ENCODE measurements at places on chromosomes 5 and 9. TPM values are rescaled to one million over a fixed set of nuclear protein-coding genes. Genes with fewer than 3 reads are reported as not detected.

Gene ADGRV1
- 1.2 TPM for total RNA-seq

Gene NMUR2
- total RNA-seq, result not detected

GRCh38 chr5:8068078-8068477, 199.1 kb downstream of the MTRR start:
- H3K4me1 ChIP-seq, result no peaks in the 10 kb centered on the region
- H3K27me3 ChIP-seq, result no peaks in the 10 kb centered on the region
- no peak overlapping the region for H3K27ac ChIP-seq
- no peak overlapping the region for H3K4me3 ChIP-seq

Gene MRPS30
- total RNA-seq, result 50.8 TPM

DNA sequence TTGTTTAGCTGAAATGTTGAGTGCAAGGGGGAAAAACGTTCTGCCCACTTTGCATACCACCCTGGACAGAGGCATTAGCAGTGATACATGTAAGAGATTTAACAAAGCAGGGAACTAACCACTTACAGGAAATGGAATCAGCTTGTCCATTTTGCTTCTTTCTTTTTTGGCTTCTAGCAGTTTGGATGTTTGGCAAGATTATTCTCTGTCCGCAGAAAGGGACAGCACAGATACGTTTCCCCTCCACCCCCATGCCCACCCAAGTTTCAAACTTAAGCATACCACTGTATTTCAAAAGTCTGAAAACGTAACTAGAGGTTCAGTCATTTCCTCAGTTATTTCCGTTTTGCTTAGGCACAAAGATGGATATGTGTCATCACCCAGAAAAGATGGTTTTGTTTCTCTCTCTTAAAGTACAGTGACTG, 118.4 kb downstream of the GDNF start:
- H3K27me3 ChIP-seq, result no peaks in the 10 kb centered on the region
- no peaks in the 10 kb centered on the region for H3K4me1 ChIP-seq
- no peaks in the 10 kb centered on the region for H3K36me3 ChIP-seq
- DNase-seq, result no peak
- no peak overlapping the region for H3K4me3 ChIP-seq

Gene RNF208
- 1.5 TPM for total RNA-seq

Gene OR1J2
- total RNA-seq, result not detected

DNA sequence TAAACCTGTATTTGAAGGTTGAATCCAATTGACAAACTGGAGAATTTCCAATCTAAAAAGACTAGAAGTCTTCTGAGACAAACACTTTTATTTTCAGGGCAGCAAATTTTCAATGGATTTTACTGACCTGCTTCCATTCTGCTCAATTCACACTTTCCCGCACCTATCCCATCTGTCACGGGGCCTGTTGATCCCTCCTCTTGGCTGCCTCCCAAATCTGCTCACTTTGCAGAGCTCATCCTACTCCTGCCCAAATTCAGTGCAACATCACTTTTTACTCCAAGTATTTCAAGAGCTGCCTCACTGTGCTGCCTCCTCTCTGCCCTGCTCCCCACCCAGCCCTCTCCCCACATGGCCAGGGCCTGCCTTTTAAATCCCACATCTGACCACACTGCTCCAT, 35.1 kb downstream of the GOLM1 start:
- no peaks in the 10 kb centered on the region for H3K27me3 ChIP-seq
- H3K27ac ChIP-seq, result no peak overlapping the region
- H3K4me3 ChIP-seq, result no peak overlapping the region
- no peaks in the 10 kb centered on the region for H3K4me1 ChIP-seq
- DNase-seq, result no peak

GRCh38 chr9:19618816-19619215, 170.0 kb downstream of the SLC24A2 start:
- H3K4me1 ChIP-seq, result no peaks in the 10 kb centered on the region
- no peaks in the 10 kb centered on the region for H3K36me3 ChIP-seq
- no peak for DNase-seq
- H3K27ac ChIP-seq, result no peak overlapping the region
- peaks cover 5% of the 10 kb centered on the region for H3K27me3 ChIP-seq

- H3K27me3 ChIP-seq, result peaks cover 2% of the 10 kb centered on the region
- no peaks in the 10 kb centered on the region for H3K4me1 ChIP-seq
- DNase-seq, result no peak
- no peak within 1 kb of the TSS for H3K27ac ChIP-seq
Measured at GRCh38 chr9:133275105-133276000, at the start of gene ABO. Gene ABO (minus strand): TSS chr9:133275201.

GRCh38 chr5:19986031-19986619, 1.9 kb downstream of the CDH18 start:
- H3K4me1 ChIP-seq, result no peaks in the 10 kb centered on the region
- H3K27me3 ChIP-seq, result no peaks in the 10 kb centered on the region
- H3K36me3 ChIP-seq, result no peaks in the 10 kb centered on the region

Gene CDX1
- total RNA-seq, result not detected

DNA sequence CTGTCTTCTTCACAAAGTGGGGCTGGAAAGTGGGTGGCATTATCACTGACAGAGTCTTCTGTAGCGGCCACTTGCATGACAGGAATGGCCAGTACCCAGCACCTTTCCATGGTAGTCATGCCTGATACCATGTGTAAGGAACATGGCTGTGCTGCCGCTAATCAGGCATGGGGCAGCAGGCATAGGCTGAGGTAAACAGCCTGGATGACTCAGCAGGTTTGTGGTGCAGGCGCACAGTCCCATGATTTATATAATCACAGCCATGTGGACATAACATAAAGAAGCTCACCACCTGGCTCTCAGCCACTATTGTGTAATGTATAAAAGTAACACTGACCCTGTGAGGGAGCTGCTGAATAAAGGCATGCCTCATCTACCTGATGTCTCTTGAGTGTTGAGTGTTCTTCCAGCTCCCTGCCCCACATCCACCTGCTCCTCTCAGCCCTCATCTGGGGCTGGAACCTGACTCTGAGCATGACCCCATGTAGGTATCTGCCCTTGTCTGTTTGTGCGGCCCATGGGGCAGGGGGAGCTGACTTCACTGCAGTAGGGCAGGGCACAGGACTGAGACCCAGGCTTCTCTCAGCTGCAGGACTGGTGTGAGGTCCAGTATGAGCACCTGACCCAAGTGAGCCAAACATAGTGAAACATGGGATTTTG, 13.2 kb upstream of the ICE1 start:
- peaks cover 5% of the 10 kb centered on the region for H3K36me3 ChIP-seq
- H3K27me3 ChIP-seq, result no peaks in the 10 kb centered on the region
- no peaks in the 10 kb centered on the region for H3K4me1 ChIP-seq
- DNase-seq, result no peak

GRCh38 chr9:21165516-21165915, 944 bp downstream of the IFNA21 start:
- no peaks in the 10 kb centered on the region for H3K4me1 ChIP-seq
- no peak overlapping the region for H3K4me3 ChIP-seq
- H3K27me3 ChIP-seq, result no peaks in the 10 kb centered on the region
- no peak for DNase-seq
- no peak overlapping the region for H3K27ac ChIP-seq

DNA sequence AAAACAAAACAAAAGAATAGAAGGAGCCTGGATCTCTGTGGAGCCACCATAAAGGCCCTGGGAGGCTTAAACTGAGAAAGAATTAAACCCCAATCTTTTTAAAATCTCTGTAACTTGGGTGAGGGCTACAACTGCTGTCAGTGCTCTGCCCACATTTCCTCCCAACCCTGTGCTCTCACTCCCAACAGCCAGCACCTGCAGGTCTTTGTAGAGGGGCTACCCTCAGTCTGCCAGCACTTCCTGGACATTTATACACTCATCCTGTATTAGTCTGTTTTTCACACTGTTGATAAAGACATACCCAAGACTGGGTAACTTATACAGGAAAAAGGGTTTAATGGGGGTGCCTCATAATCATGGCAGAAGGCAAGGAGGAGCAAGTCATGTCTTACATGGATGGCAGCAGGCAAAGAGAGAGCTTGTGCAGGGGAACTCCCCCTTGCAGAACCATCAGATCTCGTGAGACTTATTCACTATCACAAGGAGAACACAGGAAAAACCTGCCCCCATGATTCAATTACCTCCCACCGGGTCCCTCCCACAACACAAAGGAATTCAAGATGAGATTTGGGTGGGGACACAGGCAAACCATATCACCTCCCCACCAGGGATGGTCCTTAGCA, 47.4 kb downstream of the SCAI start:
- H3K4me1 ChIP-seq, result no peaks in the 10 kb centered on the region
- no peak overlapping the region for H3K27ac ChIP-seq
- no peaks in the 10 kb centered on the region for H3K36me3 ChIP-seq
- H3K27me3 ChIP-seq, result no peaks in the 10 kb centered on the region
- no peak for DNase-seq
- no peak overlapping the region for H3K4me3 ChIP-seq

DNA sequence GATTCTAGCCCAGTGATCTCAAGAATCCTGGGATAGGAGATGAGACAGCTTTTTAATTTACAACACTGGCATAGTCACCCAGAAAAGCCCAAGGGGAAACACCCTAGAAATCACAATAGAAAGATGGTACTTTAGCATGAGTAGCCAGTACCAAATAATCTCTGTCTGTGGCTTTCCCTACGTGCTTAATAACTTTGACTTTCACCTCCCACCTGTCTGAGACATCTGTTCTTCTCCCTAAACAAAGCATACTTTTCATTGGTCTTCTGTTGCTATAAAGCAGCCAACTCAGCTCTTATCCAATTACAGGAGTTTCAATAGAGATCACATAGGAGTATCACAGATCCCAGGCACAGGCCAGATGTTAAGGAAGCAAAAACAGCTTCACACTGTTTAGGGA, 10.4 kb downstream of the MARCHF3 start:
- H3K27ac ChIP-seq, result no peak overlapping the region
- H3K4me3 ChIP-seq, result no peak overlapping the region
- DNase-seq, result no peak
- H3K4me1 ChIP-seq, result no peaks in the 10 kb centered on the region
- H3K36me3 ChIP-seq, result no peaks in the 10 kb centered on the region

DNA sequence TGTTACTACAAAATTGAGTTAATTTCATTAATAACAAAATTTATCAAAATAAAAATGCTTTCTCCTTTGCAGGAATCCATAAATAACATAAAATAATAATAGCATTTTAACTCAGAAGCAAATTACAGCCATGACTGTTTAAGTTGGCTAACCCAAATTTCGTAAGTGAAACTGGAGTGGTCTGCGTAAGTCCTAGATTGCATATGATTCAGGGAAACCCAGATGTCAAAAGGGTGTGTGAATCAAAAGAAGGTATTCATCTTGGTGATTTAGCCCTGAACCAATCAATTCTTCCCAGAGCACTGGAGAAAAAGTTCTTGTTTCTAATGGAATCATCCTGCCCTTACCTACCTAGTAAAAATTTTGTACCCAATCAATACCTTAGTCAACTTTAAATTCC, 547.6 kb downstream of the RAB3C start:
- H3K4me3 ChIP-seq, result no peak overlapping the region
- H3K27me3 ChIP-seq, result no peaks in the 10 kb centered on the region
- no peaks in the 10 kb centered on the region for H3K36me3 ChIP-seq

Gene PCDHB11
- not detected for total RNA-seq

GRCh38 chr9:82410866-82411265, 422.3 kb downstream of the SPATA31D1 start:
- H3K4me1 ChIP-seq, result no peaks in the 10 kb centered on the region
- H3K36me3 ChIP-seq, result no peaks in the 10 kb centered on the region
- H3K27ac ChIP-seq, result no peak overlapping the region
- H3K4me3 ChIP-seq, result no peak overlapping the region

Gene MTRR
- total RNA-seq, result 69.8 TPM

GRCh38 chr5:155150012-155150411, 136.5 kb downstream of the KIF4B start:
- H3K27me3 ChIP-seq, result no peaks in the 10 kb centered on the region
- H3K4me1 ChIP-seq, result no peaks in the 10 kb centered on the region
- H3K27ac ChIP-seq, result no peak overlapping the region

DNA sequence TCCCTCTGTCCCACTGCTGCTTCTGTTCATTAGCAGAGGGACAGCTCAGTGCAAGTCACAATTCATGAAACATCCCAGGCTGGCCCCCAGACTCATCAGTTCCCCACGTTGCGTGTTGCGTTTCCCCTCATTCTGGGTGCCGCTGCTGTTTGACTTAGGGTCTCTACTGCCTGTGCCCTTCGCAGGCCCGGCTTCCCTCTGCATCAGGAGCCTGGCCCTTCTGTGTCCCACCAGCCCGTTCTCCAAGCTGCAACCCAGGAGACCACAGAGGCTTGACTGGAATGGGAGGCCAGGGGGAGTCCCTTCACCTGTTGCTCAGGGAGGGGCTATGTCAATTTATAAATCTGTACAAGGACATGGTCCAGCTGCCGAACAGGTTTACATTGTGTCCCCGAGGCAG, 53.9 kb upstream of the SUSD3 start:
- no peak overlapping the region for H3K4me3 ChIP-seq
- H3K27ac ChIP-seq, result peak overlapping the region; percentile 46
- peaks cover 34% of the 10 kb centered on the region for H3K4me1 ChIP-seq
- peaks cover 32% of the 10 kb centered on the region for H3K36me3 ChIP-seq

GRCh38 chr9:99411479-99412115, 189.5 kb downstream of the SEC61B start:
- no peaks in the 10 kb centered on the region for H3K36me3 ChIP-seq
- peaks cover 1% of the 10 kb centered on the region for H3K27me3 ChIP-seq
- DNase-seq, result no peak
- no peaks in the 10 kb centered on the region for H3K4me1 ChIP-seq

Gene ADAMTSL2
- 0.56 TPM for total RNA-seq

- no peak overlapping the region for H3K27ac ChIP-seq
- no peak overlapping the region for H3K4me3 ChIP-seq
- H3K4me1 ChIP-seq, result no peaks in the 10 kb centered on the region
- DNase-seq, result no peak
- H3K27me3 ChIP-seq, result no peaks in the 10 kb centered on the region
Measured at GRCh38 chr9:82912645-82913044, 150.3 kb downstream of the RASEF start.

DNA sequence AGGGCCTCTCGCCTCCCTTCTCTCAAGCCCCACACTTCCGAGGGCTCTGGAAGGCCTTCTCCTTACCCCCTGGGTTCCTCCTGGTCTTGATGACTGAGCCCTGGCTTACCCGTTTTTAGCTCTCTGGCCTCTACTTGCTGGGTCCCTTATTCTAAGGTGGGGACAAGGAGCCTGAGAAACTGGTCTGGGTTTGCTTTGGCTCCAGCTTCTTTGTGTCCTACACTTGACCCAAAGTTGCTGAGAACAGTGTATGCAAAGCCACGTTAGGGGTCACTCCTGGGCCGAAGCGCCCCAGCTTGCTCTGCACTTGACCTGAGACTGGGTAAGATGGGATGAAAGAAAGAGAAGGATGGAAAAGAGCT, 788 bp downstream of the ZNF346 start:
- peak overlapping the region; percentile 94 for H3K4me3 ChIP-seq
- H3K4me1 ChIP-seq, result peaks cover 27% of the 10 kb centered on the region
- no peaks in the 10 kb centered on the region for H3K36me3 ChIP-seq

DNA sequence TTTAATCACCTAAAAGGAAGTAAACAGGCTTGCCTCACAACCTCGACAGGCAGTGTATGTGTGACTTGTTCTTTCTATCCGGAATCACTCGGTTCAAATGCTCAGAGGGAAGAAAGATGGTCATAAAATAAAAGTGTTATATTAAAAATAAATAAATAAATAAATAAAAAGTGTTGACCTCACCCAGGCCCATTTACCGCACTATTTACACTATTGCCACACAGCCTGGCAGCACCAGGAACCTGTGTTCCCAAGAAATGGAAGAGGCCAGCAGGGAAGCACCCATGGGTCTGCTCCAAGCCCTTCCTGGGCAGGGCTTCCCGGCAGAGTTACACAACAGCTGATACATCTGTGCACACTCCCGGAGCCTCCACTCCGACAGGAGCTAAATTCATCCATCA, 127.9 kb downstream of the EFNA5 start:
- no peak overlapping the region for H3K27ac ChIP-seq
- no peak for DNase-seq
- H3K4me1 ChIP-seq, result peaks cover 16% of the 10 kb centered on the region
- no peaks in the 10 kb centered on the region for H3K27me3 ChIP-seq
- H3K36me3 ChIP-seq, result no peaks in the 10 kb centered on the region
